Activated T-cell treated with anti-CD3 and anti-CD28 coated beads, Interleukin-2, amount 50 U/mL, for 72 hours (primary cell): ENCODE measurements at places on chromosomes 11 and 22. TPM values are rescaled to one million over a fixed set of nuclear protein-coding genes. Genes with fewer than 3 reads are reported as not detected.

- DNase-seq, result no peak
These were observed 1.2 kb downstream of the SOX10 start for GRCh38 chr22:37982938-37983859.

DNA sequence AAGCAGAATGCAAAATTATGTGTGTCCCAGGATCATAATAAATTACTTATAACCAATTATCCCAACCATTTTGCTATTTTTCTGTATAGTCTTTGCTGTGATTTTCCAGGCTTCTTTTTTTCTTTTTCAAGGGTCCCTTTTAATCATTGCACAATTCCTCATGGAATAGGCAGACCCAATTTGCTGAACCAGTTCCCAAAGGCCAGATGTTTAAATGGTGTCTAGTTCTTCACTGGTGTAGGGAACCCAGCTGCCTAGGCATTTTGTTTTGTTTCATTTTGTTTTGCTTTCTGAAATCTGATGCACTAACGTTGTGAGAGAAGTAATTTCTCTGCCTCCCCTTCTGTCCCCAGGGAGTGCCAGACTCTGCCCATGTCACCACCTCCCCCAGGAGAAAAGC lies 60.4 kb downstream of the CHST1 start:
- DNase-seq, result no peak

DNA sequence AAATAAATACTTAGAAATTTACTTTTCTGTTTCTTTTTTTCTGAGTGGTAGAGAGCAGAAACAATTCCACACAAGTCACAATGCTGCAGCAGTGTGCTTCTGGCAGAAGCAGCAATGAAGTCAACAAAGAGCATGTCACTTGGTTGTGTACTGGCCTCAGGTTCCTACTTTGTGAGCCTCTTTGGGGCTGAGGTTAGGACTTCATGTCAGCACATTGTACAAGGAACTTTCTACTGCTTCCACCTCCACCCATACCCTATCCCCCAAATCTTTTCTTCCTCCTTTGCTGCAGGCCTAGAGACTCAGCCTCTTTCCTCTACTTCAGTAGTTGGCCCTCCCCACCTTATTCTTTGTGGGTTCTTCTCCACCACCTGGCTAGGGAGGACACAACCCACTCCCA lies 252.7 kb upstream of the PITPNB start:
- no peak for DNase-seq

- no peak for DNase-seq
These were observed at the start of gene CRACR2B for GRCh38 chr11:827897-828192. Gene CRACR2B (plus strand): TSS chr11:827919. CDS start chr11:828608, 689 bp downstream.

GRCh38 chr11:132586801-132587200 lies 945.5 kb downstream of the OPCML start:
- DNase-seq, result no peak

DNA sequence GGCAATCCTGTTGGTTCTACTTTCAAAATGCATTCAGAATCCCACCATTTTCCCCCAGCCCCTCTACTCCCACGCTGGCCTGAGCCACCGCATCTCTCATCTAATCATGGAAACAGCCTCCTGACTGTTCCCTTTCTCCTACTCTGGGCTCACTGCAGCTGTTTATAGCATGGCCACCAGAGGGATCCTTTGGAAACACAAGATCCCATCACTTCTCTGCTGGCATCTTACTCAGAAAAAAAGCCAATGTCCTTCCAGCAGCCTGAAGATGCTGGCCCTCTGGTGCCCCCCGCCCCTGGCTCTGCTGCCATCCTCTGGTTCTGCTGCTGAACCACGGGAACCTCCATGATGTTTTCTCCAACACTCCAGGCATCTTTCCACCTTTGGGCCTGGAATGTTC lies 11.1 kb downstream of the MS4A8 start:
- DNase-seq, result no peak

DNA sequence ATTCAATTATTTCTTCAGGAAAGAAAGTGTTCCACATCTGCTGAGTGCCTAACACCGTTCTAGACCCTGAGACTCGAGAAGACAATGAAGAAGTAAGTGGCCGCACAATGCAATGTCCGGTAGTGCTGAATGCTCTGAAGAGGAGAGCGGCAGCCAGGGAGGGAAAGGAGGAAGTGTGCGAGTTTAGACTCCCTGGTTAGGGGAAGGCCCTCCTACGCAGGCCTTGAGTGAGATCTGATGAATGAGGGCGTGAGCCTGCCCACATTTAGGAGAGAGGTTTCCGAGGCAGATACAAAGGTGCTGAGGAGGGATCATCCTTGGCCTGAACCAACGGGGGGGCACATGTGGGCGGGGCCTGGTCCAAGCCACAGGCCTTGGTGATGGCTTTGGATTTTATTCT lies 558.6 kb downstream of the NTM start:
- no peak for DNase-seq

- no peak for DNase-seq
These were observed 40.2 kb upstream of the WNT7B start for GRCh38 chr22:46017166-46017565.

GRCh38 chr11:90738799-90739198 lies 516.0 kb upstream of the CHORDC1 start:
- no peak for DNase-seq

DNA sequence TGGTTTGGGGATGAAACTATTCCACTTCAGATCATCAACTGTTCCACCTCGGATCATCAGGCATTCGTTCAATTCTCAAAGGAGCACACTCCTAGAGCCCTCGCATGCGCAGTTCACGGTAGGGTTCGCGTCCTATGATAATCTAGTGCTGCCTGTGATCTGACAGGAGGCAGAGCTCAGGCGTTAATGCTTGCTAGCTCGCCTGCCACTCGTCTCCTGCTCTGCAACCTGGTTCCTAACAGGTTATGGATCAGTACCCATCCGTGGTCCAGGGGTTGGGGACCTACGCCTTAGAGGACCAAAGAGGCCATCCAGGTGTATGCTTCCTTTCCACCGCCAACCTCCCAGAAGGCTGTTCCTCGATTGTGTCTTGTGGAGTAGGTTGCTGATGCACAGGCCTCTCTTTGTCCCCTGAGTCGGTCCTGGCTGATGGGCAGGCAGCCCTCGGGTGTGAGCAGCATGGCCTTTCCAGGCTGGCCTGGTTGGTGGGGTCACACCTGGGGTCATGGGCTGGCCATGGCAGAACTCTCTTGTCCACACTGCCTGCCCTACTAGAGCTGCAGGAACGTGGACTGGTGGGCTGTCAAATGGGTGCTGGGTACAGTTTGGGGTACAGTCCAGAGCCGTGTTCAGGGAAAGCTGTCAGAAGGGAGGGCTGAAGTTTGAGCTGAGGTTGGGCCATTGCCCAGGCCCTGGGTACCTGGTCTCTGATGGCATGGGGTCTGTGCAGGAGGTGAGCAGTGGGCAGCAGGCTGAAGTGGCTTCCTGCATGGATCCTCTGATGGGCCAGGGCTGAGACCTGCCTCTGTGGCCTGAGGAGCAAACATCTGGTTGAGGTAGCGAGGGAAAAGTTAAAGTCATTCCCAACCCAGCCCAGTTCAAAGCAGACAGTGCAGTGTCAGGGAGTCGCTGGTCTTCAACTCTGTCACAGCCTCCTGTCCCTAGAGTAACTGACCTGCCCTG lies 11.1 kb downstream of the PRDM11 start:
- DNase-seq, result no peak

DNA sequence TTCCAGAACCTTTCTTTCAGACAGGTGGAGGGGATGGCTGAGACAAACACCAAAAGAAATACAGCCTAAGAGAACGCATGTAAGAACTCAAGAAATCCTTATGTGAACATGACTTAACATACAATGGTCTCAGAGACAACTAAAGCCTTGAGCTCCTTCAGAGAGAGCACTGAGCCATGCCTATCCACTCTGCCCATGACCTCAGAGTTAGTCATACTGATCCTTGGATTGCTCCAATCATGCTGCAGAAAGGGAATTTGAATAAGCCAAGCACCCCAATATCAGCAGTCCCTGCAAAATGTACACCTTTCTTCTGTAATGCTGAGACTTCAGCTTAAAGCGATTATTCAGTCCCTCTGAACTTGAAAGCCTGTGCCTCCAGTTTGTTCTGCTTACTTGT lies 43.2 kb upstream of the CHKA start:
- DNase-seq, result no peak

- DNase-seq, result no peak
These were observed 1002.3 kb upstream of the TENM4 start for GRCh38 chr11:80443177-80443576.

- DNase-seq, result no peak
These were observed 46.2 kb downstream of the WNT11 start for GRCh38 chr11:76159983-76160661.

- no peak for DNase-seq
These were observed 14.6 kb downstream of the PARVG start for GRCh38 chr22:44195189-44195871.

- DNase-seq, result no peak
These were observed 637.4 kb upstream of the API5 start for GRCh38 chr11:42674436-42674835.

- no peak for DNase-seq
These were observed 127.7 kb upstream of the PDGFD start for GRCh38 chr11:104291646-104292045.

GRCh38 chr11:83827520-83827919 lies 541.4 kb upstream of the CCDC90B start:
- no peak for DNase-seq

- DNase-seq, result peak; percentile 48
These were observed 471 bp downstream of the ARVCF start for GRCh38 chr22:20015971-20016733.

DNA sequence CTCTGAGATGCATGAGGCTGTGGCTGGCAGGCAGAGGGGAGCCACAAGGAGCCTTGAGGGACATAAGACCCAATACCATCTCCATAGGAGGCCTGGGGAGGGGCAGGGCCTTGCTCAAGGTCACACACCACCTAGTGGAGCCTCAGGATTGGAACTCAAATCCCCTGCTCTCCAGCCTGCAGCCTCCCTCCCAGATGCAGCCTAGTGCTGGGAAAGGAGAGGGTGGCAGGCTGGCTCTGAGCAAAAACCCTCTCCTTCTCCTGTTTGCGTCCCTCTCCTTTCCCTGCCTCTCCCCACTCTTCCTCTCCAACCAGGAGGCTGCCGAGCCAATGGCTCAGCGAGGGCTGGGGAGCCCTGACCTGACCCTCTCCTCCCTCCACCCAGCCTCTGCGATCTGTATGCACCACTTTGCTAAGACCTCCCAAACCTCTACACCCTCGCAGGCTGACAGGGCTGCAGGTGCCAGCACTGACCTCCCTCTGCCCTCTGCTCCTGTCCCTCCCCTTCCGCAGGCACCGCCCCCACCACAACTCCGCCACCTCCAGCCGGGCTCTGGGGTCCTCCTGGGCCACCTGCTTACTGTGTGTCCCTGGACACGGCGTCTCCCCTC lies 14.7 kb downstream of the IGLL1 start:
- peak; percentile 6 for DNase-seq

DNA sequence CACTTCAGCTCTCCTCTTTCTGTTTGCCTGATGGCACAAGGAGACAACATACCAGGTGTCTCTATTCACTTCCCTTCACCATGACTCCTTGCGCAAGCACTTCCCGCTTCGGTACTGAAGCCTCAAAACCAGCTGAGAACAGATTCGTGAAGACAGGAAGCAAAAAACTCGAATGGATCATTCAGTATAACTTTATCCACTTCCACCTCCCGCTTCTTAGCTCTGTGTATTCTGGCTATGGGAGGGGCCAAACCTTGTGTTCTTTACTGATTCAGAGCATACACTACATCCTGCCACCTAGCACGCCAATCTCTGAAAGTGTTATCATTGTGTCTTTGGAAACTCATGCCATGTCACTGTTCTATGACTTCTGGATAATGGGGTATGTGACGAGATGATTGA lies 62.2 kb upstream of the ADA2 start:
- peak; percentile 27 for DNase-seq

- no peak for DNase-seq
These were observed 47.4 kb downstream of the CHST1 start for GRCh38 chr11:45617871-45618601.

GRCh38 chr11:22207162-22207561 lies 14.3 kb downstream of the ANO5 start:
- no peak for DNase-seq

GRCh38 chr11:100830274-100830673 lies 143.2 kb downstream of the ARHGAP42 start:
- no peak for DNase-seq

DNA sequence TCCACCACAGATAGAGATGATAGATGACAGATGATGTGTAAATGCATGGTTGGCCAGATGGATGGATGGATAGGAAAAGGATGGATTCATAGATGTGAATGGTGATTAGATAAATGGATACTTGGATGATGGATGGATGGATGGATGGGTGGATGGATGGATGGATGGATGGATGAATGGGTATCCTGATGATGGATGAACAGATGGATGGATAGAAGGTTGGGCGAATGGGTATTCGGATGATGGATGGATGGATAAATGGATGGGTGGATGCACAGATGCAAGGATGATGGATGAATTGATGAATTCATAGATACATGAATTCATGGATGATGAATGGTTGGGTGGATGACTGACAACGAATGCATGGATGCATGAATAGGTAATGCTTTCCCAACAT lies 56.1 kb downstream of the CHST1 start:
- DNase-seq, result no peak

DNA sequence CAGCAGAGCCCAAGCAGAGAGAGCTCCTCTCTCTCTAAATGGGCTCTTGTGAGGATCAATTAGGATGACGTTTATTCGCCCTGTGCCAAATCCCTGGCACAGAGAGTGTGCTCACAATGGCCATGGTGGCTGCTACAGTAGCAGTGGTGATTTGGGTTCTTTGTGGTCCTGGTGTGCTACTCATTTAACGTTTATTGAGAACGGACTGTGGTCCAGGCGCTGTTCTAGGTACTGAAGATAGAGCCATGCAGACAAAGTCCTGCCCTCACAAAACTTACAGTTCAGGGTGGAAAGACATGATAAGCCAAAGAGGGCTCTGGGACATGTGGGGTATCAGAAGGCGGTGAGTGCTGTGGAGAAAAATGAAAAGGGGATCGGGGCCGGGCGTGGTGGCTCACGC lies 5.3 kb downstream of the OTUB1 start:
- no peak for DNase-seq

The OR9I1 gene
- not detected for total RNA-seq

The GALNT18 gene
- total RNA-seq, result 2.5 TPM

The TP53I11 gene
- total RNA-seq, result 20.0 TPM

The ZNF280B gene
- 4.5 TPM for total RNA-seq

The ACR gene
- not detected for total RNA-seq

The SEPTIN5 gene
- 1.8 TPM for total RNA-seq

The TYR gene
- total RNA-seq, result not detected

The MEI1 gene
- 73.0 TPM for total RNA-seq

The OR51B2 gene
- total RNA-seq, result not detected

The HORMAD2 gene
- 0.12 TPM for total RNA-seq

The KRTAP5-8 gene
- total RNA-seq, result not detected
